ENCODE measurements at places on chromosomes 2 and 18.

- no peak for DNase-seq
Measured at GRCh38 chr2:75523313-75524275, 37.1 kb downstream of the EVA1A start.

DNA sequence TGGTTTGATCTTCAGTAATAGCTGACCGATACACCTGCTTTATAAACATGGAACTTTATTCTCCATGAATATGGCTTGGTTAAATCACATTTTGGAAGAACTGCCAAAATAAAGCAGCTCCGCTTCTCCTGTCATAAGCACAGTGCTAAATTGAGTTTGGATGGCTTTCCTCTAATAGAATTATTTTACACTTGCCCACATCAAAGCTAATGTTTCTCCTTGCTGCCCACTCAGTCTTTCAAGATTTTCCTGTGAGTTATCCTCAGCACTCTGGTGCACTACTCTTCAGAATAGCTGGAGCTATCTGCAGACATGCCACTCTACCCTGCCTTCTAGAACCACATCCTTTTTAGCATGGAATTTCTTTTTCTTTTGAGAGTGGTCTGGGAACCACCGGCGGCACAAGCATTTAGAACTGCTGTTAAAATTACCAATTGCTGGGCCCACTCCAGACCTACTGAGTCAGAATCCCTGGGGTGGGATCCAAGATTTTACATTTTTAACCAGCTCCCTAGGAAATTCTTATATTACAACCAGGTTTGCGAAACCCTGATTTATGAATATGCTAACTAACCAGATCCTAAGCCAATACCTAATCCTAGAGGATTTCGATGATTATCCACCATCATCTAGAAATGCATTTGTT lies 283.3 kb downstream of the AFF3 start:
- no peak for DNase-seq

- DNase-seq, result no peak
Measured at GRCh38 chr2:196099916-196100315, 31.3 kb upstream of the DNAH7 start.

DNA sequence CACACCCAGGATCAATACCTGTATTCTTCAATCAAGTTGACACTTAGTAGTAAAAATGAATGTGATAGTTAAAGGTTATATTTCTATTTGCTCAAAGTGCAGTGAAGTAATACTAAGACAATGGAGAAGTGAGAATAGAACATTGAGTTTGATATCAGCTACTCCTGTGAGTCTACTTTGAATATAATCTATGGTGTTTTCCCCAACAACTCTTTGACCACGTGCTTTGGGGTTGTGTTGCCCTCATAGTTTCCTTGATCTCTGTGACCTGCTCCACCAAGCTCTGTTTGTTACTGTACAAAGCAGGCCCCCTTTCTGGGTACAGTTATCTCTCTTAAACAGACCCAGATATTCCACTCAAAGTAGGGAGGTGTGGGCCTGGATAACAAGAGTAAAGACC lies 222.9 kb downstream of the GALR1 start:
- DNase-seq, result no peak

DNA sequence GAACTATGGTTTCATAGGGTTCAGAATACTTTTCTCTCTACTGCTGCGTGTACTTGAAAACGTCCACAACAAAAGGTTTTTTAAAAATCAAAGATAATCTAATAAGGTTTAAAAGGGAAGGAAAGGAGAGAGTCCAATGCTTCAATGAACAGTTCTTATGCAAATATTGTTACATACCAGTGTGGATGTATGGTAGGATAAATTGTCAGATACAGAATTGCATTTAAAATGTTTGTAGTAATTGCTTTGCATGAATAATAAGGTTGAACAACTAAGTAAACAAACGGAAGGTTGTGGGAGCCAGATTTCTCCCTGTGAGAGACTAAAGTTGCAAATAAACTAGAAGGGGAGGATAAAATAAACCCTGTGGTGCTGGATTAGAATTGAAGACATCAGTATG lies 53.8 kb upstream of the RBBP8 start:
- DNase-seq, result no peak

DNA sequence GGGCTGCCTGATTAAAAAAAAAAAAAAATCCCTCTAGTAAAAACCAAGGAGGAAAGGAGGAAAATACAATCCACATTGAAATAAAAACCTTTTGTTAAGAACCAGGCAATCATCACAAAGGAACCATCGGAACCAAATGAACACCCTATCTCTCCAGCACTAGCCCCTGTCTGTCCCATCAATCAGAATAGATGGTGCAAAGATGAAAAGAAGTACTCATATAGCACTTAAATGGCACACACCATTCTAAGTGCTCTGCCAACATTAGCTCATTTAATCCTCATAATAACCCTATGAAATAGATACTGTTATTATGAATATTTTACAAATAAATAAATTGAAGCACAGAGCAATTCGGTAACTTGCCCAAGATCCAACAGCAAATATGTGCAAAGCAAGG lies 38.5 kb downstream of the LRP2 start:
- DNase-seq, result no peak

- no peak for DNase-seq
Measured at GRCh38 chr18:75204732-75205513, 4.0 kb downstream of the PTGR3 start.

DNA sequence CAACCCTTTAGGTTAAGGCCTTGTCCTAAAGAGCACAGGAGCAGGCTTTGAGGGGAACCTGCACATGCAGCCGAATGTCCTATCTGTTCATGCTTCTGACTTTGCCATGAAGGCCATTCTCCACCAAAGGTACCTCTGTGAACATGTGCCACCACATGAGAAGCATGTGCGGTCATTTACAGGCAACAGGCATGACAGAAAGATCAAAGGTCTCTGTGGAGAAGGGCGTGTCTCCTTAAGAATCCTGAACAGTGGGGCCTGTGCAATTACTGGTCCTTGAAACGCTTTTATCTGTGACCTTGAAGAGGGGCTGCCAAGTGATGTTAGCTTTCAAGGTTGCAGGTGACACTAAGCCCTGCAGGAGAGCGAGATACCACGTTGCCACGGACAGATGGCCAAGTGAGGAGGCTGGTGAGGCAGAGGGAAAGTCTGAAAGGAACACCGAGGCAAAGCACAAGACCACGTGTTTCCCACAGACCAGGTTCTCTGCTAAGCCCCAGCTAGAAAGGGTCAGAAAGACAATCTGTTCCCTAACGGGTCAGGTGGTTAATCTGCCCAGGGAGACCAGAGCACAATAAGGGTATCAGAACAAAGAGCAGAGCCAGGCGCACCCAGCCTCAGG lies 19.5 kb upstream of the POMC start:
- peak; percentile 79 for DNase-seq

- DNase-seq, result no peak
Measured at GRCh38 chr2:197113275-197113711, 186.8 kb upstream of the PGAP1 start.

- DNase-seq, result peak; percentile 2
Measured at GRCh38 chr18:59996370-59996966, 96.7 kb downstream of the PMAIP1 start.

- DNase-seq, result no peak
Measured at GRCh38 chr18:24817587-24818371, 357.3 kb downstream of the HRH4 start.

DNA sequence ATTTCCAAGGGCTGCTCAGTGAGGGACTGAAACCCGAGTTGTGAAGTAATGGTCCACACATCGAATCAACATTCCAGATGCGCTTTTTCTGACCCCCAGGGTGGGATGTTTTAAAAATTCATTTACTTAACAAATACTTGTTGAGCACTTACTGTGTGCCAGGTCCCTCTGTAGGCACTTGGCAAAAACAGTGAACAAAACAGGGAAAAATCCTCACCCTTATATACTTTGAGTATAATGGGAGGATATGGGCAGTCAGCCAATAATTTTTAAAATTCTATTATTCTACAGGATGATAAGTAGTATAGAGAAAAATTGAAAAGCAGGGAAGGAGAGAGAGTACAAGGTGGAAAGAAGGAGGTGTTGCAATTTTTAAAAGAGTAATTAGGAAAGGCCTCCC lies 31.3 kb upstream of the AFTPH start:
- DNase-seq, result no peak

DNA sequence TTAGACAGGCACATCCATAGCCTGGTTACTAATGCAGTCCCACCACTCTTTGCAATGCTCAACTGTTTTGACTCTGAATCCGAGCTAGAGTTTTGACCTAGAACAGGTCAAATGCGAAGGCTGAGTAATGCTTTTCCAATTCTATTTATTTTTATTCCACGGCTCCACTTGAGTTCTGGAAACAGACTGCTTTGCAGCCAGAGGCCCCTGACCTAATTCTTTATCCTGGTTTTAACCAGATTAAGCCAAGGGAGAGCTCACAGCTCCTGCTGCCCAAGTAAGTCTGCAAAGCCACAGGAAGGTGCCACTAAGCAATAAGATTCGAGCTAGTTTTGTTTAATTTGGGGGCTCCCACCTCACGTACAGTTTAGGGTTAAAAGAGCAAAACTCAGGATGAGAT lies 51.4 kb downstream of the MREG start:
- no peak for DNase-seq

GRCh38 chr2:64212801-64213321 lies 68.6 kb upstream of the PELI1 start:
- DNase-seq, result no peak

DNA sequence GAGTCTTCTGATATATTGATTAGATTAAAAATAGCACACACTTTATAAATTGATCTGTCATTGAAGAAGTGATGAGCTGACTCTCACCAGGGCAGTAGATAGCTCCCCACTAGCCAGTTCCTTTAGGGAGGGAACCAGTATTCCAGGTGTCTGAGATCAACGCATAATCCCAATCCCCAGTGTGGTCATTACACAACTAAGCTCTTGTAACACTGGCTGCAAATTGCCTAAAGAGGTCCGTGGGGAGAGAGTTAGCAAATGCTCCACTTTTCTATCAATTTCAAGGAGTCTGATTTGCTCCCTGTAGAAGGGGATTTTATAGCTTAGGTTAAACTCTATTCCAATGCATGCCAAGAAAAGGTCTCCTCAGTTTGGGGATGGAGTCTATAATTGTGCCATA lies 7.7 kb downstream of the SLC14A1 start:
- no peak for DNase-seq

DNA sequence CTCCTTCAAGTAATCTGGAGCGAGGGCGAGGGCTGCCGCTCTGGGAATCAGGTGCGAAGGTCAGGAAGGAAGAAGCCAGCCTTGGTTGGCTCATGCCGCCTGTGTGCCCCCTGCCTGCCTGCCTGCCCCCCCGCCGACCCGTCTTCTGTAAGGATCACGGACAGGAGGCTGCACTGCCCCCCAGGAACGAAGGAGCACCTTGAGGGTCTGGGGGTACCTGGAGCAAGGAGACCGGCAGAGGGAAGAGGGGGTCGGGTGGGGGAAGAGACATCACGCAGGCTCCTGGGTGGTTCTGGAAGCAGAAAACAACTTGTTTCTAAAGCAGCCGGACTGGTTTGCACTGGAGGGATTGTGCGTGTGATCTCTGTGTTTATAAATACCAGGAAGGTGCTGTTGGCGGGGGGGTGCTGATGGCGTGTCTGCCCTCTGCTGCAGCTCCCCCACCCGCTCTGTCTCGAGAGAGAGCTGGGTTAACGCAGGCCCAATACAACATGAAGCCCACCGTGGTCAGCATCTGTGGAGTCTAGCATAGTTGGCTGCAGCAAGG lies 1.7 kb downstream of the FOSL2 start:
- DNase-seq, result no peak

DNA sequence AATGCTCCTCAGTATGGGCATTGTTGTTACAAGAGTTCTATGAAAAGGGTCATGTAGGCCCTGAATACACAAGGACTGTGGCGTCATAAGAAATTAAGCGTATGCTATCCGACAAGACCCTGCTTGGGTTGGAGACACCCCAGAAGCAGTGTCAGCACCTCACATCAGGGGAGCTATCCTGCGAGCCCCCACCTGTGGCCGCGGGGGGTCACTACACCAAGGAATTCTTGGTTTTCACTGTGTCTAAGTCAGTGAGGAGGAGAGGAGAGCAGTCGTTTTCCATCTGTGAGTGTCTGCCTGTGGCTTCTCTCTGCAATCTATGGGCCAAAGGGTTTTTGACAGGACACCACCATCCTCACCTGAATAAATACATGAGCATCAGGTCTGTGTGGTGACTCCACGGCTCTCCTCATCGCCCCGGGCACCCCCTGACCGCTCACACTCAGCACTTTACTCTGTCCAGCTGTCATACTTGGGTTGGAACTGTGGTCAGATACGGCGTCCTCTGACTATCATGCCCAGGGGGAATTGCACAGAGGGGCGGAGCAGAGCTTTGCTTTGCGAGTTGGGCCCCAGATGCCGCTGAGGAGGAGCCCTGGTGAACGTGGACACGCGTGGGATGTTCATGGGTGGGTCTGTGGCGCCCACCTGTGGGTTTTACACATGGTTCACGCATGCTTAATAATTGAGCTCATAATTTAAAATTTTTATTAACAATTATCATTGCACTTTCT lies 235.5 kb downstream of the MYT1L start:
- no peak for DNase-seq

DNA sequence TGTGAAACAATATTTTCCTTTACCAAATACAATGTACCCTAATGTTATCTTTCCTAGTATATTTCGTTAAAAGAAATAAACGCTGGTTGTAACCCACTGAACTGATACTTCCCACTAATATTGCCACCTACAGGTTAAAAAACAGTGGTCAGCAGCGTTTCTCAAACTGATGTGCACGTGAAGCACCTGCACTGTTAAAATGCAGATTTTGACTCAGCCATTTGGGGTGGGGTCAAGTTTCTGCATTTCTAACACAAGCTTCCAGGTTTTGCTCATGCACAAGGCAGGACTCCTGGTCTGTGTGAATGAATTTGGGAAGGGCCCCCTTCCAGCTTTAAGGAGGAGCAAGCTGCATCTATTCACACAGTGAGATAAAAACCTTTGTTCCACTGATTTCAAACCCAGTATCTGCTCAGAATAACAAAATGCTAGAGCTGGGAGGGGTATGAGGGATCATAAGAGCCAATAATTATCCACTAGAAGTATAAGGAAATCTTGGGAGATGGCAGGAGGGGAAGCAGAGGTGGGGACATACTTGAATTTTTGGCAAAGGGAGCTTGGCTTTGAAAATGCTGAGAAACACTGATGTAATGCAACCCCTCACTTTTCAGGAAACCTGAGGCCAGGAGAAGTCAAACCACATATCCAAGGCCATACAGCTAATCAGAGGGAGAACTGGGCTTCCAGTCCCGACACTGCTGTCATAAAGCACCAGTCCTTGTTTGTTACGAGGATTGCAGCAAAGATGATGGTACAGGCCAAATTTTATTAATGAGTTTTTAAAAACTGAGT lies 116.2 kb downstream of the RBMS1 start:
- DNase-seq, result no peak

- no peak for DNase-seq
Measured at GRCh38 chr2:27024188-27024587, 8.6 kb upstream of the TMEM214 start.

Measured in NCI-H187 (cell line).